ENCODE measurements at places on chromosomes 16 and 17.

GRCh38 chr17:61733021-61733420 is 130.3 kb downstream of the BRIP1 start:
- DNase-seq: no peak

GRCh38 chr17:71519285-71519684 is 601.5 kb upstream of the SOX9 start:
- no peak for DNase-seq

GRCh38 chr16:143456-143855 is 5.0 kb upstream of the NPRL3 start:
- no peak for DNase-seq

GRCh38 chr17:66459811-66460270 is 157.4 kb downstream of the PRKCA start:
- peak; percentile 97 for DNase-seq

DNA sequence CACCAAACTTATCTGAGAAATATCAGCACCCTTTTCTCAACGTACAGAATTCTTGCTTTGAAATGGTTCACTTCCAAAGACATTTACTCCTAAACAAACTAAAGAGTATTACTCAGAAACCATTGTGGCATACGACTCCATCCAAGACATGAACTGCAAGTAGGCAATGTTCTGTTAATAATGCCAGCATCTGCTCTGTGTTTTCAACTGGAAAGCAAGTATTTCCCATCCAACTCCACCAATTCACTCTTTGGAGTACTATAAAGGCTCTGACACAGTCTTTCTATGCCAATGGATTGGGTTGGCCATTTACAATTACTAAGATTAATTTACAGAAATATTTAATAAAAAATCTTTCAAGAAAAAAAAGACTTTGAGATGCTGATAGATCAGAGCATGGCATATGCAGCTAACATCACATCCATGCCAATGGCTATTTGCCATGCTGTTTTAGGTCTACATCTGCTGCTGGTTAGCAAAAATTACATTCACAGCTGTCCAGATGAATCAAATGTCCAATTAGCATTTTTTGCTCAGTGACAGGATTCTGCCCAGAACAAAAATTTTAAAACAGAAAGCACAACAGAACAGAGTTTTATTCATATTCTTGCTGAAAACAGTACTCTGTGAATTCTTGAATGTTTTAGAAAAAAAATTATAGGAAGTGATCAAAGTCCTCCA is 65.9 kb upstream of the HLF start:
- DNase-seq: no peak

Measured in smooth muscle cell of the brain vasculature (primary cell).